ENCODE measurements at places on chromosomes 1 and 21.
A peak's percentile ranks its signal among the peaks of the same experiment; 100 is the strongest.

DNA sequence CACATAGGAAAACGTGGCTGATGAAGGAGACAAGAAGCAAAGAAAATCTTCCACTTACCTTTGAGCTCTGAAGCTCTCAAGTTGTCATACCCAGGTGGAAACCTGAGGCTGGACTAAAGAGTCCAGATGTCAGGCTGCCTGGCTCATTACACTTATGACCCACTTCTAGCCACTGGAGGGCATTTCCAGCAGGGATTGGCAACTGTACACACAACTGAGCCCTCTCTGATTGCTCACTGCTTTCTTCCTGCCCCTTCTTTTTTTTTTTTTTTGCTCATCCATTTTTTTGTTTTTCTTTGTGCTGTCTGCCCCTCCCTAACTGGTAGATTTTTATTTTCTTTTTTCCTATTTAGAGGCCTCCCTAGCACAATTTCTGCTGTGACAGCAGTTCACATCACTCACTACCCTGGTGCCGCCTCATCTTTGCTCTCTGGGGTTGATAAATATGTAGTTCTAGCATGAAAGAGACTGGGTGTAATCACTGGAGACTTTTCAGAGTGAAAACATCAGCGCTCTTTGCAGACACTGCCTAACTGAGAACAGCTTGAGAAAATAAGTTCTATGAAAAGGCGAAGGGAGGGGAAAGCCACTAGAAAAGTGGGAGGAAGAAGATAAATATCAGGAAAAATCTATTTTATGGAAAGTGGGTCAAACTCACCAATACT is 334.5 kb downstream of the NUF2 start:
- no peak for DNase-seq

GRCh38 chr1:168613038-168613451 is 36.6 kb downstream of the XCL1 start:
- DNase-seq: no peak

DNA sequence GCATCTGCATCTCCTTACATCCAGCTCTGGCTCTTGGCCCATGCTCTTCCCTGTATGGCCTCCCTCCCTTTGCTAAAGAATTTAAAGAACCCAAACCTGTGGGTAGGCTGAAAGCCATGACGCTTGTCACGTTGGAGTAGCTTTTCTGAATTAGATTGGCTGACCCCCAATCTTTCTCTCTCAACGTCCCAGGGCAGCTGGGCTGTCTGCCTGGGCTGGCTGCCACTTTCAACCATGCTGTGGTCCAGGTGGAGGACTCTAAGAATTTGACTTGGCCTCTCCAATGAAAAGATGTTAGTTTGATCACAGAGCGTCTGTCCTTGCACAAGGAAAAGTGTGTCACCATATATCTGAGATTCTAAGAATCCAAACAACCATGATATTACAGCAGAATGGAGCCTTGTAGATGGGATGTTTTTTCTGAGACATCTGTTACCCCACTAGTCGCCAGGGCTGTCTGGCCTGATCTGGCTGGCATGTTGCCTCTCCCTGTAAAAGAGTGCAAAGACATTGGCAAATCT is 6.5 kb upstream of the IGSF3 start:
- DNase-seq: no peak

- no peak for DNase-seq
These were observed 32.5 kb upstream of the RGS4 start for GRCh38 chr1:163036671-163037070.

DNA sequence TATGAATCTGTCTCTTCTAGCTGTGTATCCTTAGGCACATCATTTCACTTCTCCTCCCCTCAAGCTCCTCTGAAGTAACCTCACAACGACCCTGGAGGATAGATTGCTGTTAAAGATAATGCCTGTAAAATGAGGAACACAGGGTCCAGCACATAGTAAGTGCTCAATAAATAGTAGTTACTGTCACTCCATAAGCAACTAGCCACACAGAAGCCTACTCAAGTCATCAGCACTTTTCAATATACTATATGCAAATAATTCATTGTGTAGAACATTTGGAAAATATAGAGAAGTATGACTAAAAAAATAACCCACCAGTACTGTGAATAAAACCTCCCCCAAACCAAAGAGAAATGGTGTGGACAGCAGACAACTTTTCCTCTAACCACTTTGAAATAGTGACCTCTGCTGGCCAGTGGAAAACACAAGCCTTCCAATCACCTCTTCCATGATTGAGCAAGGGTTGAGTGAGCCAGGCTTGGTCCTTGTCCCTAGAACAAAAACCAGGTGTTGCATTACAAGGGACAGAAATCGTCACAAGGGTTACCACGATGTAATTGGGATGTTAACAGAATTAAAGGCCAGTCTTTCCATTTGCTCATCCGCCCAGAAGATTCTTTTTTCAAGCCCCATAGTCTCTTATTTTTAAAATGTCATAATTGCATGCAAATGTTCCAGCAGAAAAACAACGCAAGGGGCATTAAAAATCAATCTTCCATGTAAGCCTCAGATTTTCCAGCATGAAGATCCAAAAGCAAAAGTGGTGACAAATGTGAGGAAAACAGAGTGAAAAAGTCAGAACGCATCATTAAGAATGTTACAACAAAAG is 15.7 kb upstream of the GLIS1 start:
- DNase-seq: no peak

DNA sequence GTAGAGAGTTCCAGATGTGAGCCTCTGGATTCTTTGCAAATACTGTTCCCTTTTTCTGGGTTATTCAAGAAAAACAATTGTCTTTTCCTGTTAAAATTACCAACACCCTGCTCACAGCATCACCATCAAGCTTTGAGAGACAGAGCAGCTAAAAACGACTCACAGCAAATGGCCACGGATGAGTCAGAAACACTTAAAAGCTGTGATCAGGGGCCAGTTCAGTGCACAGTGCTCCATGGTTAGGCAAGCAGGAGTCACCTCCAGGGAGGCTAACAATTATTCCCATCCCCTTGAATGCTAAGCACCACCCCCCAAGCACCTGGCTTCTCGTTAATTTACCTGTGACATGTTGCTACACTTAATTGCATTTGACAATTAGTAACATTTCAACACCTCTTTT is 128.4 kb upstream of the CAMK1G start:
- no peak for DNase-seq

DNA sequence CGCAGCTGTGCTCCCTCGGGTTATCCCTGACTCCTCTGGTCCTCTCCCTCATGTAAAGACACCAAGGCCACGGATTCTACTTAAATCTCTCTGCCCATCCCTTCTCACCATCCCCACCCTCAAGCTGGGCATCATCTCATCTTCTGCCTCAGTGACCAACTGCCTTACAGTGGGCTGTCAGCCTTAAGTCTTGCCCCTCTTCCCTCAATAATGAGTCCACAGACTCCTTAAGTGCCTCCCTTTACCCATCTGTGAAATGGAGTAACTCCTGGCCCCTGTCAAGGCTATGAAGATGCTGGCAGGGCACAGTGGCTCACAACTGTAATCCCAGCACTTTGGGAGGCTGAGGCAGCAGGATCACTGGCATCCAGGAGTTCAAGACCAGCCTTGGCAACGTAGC is 12.1 kb downstream of the SH3BGRL3 start:
- no peak for DNase-seq

DNA sequence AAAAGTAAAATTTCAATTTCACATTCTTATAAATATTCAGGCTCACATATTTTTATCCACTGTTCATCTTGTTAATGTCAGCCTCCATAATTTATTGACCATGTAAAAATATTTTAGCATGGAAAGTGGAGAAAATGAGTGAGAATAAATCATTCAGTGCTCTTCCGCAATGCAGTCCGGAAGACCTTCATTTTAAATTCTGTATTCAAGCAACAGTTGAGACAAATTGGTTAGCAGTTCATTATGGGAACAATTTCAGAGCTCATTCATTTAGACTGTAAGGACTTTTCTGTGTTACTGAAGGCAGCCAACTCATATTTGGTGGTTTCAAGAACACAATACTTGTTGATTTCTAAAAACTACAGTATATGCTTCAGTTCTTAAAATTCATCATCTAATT is 97.8 kb downstream of the TYW3 start:
- no peak for DNase-seq

- DNase-seq: no peak
These were observed 16.8 kb upstream of the ETV3 start for GRCh38 chr1:157154940-157155514.

- peak; percentile 64 for DNase-seq
These were observed 12.6 kb downstream of the ZC3H12A start for GRCh38 chr1:37486680-37487618.
